ENCODE measurements at places on chromosomes 11 and 22.

DNA sequence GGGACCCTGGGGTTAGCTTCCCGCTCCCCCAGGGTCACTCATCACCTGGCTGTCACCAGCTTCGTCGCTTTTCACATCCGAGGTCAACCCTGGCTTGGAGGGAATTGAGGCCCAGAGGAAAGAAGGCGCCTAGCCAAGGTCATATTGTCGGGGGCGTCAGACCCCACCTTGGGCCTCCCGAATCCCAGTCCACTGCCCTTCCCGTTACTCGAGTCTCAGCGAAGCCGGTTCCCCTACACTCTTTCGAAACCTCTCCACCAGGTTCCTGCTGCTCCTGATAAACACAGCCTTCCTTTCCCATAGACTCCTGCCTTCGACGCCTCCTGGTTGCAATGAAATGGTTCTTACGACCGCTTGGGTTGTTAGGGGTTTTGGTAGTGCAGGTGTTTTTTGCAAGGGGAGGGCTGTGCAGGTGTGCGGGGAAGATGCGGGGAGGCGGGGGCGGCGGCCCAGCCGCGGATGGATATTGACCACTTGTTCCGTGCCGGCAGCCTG lies 642 bp downstream of the NAA40 start:
- no peak for DNase-seq

DNA sequence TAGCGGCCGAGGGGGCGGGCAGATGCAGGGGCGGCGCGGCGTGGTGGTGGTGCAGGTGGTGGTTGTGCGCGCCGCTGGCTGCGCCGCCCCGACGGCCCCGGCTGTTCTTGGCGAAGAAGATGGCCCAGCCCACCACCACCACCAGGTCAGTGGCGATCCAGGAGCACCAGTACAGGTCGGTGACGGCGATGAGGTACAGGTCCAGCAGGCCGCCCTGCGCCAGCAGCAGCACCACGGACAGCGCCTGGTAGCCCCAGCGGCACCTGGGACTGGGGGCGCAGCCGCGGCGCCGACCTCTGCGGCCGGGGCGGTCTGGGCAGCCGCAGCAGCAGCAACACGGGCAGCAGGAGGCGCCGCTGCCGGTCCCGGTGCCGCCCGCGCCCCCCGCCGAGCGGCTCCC lies 879 bp downstream of the TMEM121B start:
- DNase-seq: no peak

GRCh38 chr22:28410050-28410816 lies 269.4 kb downstream of the TTC28 start:
- no peak for DNase-seq

DNA sequence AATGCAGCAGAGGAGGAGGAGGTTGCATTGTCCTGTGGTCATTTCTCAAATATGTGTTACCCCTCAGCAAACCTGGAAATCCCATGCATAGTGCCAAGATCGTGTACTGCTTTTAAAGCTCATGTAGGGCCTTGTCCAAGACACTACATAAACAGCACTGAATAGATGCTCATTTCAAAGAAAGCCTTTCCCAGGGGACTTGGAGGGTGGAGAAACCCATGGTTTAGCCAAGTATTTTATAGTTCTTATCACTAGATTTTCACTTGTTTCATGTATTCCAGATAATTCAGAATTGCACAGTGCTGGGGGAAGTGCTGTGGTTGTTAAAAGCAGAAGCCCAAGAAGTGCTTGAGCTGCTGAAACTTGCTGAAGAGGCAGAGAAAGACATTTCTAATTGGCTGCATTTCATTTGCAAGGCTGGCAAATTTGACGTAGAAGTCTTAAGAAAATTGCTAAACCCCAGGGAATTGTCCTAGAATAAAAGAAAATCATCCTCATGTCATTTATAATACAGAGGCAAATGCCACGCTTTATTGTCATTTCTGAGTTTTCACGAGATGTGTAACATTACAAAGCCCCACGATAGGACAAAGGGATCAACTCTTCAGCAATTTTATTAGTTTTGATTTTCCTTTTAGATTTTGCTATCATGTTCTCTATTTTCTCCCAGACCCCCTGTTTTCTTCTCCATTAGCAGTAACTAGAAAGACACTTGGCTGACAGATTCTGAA lies 20.1 kb downstream of the CSRP3 start:
- no peak for DNase-seq

DNA sequence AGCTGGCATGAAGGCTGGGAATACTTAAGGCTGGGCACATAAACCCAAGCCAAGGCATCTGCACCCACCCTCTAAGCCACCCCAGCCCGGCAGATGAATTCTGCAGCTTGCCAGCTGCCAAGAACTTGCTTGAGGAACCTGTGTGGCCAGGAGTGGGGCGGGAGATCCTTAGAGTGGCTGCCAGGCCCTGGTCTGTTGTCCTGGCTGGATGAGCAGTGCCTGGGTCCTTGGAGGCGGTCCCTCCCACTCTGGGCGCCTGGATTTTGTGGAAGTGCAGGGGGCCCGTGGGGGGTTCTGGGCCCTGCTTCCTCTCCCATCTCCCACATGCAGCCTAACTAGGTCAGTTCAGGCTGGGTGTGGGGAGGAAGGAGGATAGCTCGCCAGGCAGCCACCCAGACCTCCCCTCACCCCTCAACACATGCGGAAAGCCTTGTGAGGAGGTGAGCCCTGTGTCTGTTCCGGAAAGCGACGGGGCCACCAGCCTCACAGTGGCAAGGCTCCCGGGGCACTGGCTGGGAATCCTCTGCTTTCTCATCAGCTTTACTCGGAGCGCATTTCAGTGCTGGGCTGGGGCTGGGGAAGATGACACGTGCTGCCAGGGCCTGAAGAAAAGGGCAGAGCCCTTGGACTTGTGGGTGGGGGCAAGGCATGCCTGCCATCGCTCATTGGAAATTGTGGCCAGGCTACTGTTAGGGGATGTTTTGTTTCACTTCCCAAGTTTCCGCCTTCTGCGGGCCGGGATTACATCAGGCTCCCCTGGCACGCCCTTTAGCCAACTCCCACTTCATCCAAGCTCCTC lies 8.4 kb downstream of the DAGLA start:
- DNase-seq: no peak

- DNase-seq: no peak
Measured at GRCh38 chr11:43747130-43747802, 66.7 kb downstream of the HSD17B12 start.

DNA sequence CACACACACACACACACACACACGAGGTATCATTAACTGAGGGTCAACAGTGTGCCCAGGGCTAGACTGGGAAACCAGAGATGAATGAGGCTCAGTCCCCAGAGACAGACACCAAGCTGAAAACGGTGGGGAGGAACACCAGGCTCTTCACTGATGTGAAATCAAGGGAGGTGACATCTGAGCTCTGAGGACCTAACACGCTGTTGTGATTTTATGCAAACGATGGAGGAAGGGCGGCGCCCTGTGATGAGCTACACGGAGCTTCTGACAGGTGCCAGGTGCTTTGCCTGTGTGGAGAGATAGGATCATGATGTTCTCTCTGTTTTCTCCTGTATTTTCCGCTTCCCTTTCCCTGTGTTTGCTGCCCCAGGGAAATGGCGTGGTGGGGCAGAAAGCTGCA lies 6.5 kb upstream of the CYB5R3 start:
- no peak for DNase-seq

GRCh38 chr11:132838627-132839026 lies 693.7 kb downstream of the OPCML start:
- DNase-seq: no peak

DNA sequence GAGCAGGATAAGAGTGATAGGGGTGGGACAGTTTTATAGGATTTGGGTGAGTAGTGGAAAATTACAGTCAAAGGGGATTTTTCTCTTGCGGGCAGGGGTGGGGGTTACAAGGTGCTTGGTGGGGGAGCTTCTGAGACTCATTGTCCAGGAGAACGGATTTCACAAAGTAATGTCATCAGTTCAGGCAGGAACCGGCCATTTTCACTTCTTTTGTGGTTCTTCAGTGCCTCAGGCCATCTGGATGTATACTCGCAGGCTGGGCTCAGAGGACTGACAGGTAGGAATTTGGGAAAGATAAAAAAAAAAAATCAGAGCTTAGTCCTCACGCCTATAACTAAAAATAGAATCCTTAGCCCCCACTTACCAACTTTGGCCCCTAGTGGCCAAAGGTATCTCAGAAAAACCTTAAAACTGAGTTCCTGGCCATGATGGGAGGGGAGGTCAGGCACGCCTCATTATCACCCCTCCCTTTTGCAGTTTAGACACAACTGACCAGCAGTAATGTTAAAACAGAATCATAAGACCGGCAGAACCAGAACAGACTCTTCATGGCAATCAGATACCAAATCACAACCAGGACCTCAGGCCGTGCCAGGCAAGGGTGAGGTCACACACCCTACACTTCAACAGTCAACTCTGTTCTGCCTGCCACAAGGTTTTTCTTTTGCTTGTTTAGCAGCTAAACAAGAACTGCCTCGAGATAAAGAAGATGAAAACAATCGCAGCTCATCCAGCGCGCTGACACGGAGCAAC lies 8.9 kb upstream of the APOBEC3G start:
- no peak for DNase-seq

- no peak for DNase-seq
Measured at GRCh38 chr11:78615724-78616123, 41.1 kb upstream of the NARS2 start.

DNA sequence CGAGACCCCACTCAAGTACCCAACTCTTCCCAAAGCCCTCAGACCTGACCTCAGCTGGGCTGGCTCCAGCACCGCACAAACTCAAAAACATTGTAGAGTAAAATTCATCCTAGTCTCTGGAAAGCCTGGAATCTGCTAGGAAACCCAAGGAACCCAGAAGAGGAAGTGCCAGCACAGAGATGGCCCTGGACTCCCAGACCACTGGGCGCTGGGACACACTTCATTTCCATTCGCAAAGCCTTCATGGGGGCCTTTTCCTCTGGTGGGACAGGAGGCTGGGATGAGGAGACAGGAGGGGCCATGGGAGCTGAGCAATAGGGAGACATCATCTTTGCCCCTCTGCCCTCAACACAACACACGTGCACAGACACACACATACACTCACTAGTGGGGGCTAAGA lies 30.8 kb downstream of the ARRB1 start:
- DNase-seq: no peak

DNA sequence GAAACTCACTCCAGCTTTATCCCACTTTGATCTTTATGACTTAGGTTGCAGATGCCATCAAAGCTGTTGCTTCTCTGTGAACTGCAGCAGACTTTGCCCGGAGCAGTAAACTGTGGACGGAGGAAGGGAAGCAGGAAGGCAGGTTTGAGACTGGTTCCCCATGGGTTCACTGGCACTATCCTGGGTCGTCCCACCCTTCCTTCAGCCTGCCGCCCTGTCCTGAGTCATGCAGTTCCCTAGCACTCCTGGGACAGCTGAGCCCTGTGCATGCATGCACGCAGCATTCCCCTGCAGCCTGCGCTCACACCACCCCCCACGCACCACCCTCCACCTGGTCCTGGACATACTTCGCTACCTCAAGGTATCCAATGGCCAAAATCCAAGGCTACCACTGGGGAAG lies 23.5 kb upstream of the P2RY2 start:
- DNase-seq: no peak

- no peak for DNase-seq
Measured at GRCh38 chr11:129592191-129592590, 216.5 kb downstream of the BARX2 start.

GRCh38 chr11:126727381-126727780 lies 273.2 kb downstream of the KIRREL3 start:
- DNase-seq: no peak

GRCh38 chr22:23686416-23687024 lies 4.3 kb upstream of the RGL4 start:
- DNase-seq: no peak

DNA sequence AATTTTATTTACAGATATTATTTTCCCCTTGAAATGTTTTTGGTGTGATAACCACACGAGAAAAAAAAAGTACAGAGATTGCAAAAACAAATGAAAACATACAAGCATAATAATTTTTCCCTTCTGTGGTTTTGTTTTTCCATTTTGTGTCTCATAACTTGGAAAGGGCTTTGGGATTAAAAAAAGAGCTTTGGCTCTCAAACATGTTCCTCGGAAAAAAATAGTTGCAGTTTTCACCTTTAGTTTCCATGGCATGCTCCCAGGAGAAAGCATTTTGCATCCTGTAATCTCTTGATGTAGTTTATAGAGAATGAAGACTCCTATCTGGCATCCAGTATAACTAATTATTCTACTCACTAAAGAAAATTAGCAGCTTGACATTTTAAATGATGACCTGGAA lies 362.1 kb upstream of the PDGFD start:
- no peak for DNase-seq

DNA sequence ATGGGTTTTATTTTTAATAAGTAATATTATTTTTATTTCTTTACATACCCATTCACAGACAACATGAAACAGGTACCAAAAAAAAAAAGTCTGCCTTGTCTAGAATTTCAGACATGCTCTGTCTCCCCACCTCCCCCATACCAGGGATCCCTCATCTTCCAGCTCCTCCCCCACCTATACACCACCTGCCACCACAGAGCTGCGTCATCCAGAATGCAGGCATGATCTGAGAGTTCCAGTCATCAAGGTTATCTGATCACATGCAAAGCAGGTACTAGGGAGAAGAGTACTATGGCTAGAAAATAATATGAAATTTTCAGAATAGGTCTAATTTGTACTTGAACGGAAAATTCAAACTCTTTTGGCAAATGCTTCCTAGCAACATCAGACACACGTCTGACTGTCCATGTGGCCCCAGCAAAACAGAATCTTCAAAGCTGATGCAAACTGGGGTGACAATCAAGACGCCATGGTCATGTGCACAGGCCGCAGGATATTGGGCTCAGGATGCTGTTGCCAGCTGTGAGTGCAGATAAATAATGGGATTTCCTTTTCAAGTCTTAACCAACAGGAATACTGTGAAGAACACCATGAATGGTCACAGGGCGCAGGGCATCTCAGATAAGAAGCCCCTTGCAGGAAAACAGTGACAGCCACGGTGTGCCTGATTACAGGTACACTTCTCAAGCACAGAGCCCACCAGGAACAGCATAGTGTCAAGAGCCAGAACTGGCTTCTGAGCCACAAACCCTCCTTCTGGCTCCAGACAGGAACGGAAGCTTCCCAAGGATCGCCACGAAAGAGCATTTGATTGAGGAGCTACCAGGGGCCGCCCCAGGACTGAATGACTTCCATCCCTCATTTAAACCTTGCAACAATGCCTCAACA lies 169.5 kb downstream of the EFCAB6 start:
- no peak for DNase-seq

- DNase-seq: no peak
Measured at GRCh38 chr11:86255896-86256295, 11.3 kb downstream of the EED start.

- no peak for DNase-seq
Measured at GRCh38 chr11:60978546-60979380, 7.3 kb downstream of the CD6 start.

DNA sequence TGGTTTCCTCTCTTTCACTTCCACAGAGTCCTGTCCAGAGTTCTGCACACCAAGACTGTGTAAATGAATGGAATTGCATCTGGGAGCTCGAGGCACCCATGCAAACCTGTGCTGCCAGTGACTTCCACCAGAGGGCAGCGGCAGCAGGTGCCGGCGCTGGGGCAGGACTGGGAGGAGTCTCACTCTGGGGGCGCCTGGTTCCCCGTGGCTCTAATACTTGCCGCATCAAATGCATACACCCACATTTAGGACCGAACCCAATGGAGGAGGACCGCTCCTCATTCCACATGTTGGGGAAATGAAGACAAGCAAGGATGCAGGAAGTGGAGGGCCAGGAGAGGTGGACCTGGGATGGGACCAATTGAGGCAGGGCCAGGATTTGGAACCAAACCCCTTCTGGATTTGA lies 1.1 kb upstream of the CD6 start:
- peak; percentile 16 for DNase-seq

- DNase-seq: no peak
Measured at GRCh38 chr22:42443240-42444076, 11.3 kb upstream of the NFAM1 start.

Measured in HCT116 (cell line).